ENCODE measurements at places on chromosomes 6 and 20.

GRCh38 chr6:47306887-47307286 is 2.8 kb downstream of the TNFRSF21 start:
- no peak for DNase-seq

DNA sequence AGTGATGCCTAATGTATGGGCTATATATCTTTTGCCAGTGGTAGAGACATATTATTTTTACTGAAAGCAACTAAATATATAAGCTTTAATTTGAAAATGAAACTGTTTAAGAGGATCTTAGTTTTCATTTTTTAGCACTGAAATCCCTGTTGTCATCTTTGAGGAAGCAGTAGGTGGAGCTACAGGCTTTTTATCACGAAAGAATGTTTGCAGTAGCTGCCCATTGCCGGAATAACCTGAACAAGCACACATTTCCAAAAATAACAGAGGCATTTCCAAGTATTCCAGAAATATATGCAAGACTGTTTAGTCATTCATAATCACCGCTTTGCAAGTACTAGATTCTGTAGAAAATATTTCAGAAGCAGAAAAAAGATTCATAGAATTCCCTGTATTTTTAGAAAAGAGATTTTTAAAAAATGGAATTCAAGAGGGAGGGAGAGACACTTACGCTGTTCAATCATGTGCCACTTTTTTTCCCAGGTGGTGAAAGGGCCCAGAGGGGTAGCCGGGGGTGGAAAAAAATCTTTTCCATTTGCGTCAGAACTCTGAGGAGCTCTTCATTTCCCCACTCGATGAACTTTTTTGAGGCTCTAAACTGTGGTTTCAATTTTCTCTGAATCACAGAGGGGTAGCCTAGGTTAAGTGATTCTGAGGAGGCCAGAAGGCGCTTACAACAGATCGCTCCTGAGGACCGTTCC is 142.5 kb upstream of the FERMT1 start:
- DNase-seq = peak; percentile 29

DNA sequence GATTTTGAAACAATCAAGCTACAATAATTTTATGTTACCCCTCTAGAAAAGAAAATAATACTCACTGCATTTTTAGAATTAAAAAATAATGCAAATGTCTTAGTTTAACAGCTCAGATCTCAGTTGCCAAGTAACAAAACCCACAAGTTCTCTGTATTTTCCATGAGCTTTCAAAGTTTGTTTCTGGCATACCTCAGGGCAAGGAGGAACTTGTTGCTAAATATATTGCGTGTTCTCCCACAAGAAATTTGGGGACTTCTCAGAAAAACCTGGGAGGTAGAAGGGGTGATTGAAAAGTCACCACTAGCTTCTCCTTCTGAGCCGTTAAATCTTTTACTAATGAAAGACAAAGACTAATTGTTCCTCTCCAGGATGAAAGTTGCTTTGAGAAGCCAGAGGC is 236.8 kb upstream of the MARCKS start:
- DNase-seq = no peak

DNA sequence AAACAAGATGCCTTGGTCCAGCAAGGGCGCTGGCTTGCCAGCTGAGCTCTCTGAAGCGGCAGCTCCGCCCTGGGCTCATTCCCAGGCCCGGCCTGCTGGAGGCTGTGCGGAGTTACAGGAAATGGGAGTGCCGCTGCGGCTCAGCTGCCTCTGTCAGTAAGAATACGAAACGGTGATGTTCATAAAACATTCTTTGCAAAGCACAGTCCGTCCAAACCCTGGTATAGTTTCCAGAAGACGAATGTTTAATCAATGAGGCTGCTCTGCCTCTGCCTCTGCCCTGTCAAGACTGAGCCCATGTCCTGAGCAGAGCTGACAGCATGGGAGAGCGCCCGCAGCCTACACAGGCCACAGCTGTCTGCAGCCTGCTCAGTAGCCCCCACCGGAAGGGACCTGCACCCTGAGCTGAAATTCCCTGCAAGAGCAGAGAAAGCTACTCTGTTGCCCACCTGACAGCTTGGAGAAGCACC is 153.3 kb upstream of the SNX9 start:
- peak; percentile 56 for DNase-seq

Measured in renal pelvis (tissue), 12 donors.